AG04450 (cell line): ENCODE measurements at places on chromosomes 12 and 14. TPM values are rescaled to one million over a fixed set of nuclear protein-coding genes. Genes with fewer than 3 reads are reported as not detected.

LALBA gene
- not detected in 2 replicates for polyA plus RNA-seq

SSPN gene
- 19.9 and 21.6 TPM in 2 replicates for polyA plus RNA-seq

- no peak for DNase-seq
Observed at GRCh38 chr12:107468182-107468581, 217.4 kb upstream of the PWP1 start.

- DNase-seq, result no peak
Observed at GRCh38 chr12:39723831-39724230, 104.2 kb upstream of the ABCD2 start.

KRT71 gene
- polyA plus RNA-seq, result not detected in 2 replicates

- DNase-seq, result no peak
Observed at GRCh38 chr14:50828721-50829488, 2.1 kb downstream of the NIN start.

SERPINA12 gene
- polyA plus RNA-seq, result not detected in 2 replicates
